ENCODE measurements at places on chromosomes 7 and 10.

GRCh38 chr10:24215196-24215595 is 6.3 kb downstream of the KIAA1217 start:
- DNase-seq: no peak

DNA sequence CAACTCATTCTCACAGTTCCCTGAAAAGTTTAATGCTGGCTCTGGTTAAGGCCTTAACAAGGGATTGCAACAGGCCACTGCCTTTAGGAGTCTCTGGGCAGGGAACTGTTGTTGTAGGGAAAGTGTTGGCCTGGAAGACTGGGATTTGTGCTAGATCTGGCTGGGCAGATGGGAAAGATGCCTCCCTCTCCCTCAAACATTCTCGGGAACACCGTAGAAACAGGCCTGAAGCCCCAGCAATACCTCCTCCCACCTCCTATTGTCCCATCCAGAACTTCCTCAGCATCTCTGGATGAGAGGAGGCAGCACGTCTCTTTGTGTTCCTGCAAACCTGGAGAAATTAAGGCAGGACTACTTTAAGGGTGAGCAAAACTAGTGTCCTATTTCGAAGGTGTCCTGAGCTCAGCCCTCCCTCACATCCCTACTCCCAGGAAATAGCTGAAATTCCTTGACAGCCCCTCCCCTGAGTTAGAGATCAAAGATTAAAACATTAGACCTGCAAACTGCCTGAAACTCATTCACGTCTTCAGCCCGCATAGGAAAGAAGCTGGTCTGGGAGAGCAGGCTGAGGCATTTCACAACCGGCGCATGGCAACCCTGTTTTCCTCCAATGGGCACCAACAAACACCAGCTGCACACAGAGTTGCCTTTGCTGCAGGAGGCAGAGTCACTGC is 10.9 kb upstream of the MAP3K8 start:
- DNase-seq: no peak

DNA sequence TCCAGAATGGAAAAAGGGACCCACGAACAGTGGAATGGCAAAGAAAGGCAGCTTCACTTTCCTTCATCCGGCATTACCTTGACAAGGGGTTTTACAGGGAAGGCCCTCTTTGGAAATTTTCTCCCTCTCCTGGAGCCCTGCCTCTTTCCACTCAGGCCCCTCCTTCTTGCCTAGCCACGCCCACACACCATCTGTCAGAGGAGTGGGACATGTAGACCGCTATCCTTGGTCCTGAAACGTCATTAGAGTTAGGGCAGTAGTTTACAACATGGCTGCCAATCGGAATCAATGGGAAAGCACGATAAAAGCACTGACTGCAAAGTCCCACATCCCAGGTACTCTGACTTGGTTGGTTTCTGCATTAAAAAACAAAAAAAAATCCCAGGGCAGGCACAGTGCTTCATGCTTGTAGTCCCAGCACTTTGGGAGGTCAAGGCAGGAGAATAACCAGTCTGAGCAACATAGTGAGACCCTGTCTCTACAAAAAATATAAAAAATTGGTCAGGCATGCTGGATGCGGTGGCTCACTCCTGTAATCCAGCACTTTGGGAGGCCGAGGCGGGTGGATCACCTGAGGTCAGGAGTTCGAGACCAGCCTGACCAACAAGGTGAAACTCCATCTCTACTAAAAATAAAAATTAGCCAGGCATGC is 96.4 kb downstream of the MARCHF5 start:
- peak; percentile 49 for DNase-seq

GRCh38 chr10:58782876-58783851 is 270.5 kb downstream of the BICC1 start:
- peak; percentile 38 for DNase-seq

- no peak for DNase-seq
Measured at GRCh38 chr10:77377678-77378352, 259.8 kb downstream of the KCNMA1 start.

DNA sequence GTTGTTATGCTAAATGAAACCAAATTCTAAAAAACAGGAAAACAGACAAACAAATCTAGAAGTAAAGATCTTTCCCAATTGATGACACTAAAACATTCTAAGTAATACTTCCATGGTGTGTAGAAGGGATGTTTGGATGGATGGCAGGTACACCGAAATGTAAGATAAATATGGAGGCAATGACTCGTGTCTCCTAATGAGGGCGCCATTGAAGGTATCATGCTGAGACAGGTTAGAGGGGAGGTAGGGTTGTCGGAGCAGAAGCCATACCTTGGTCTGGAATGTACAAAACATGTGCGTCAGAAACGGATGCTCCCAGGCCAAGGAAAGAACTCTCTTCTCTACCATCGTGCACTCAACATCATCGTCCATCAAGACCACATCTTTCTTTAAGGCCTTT is 101.4 kb downstream of the PRKCQ start:
- DNase-seq: no peak

DNA sequence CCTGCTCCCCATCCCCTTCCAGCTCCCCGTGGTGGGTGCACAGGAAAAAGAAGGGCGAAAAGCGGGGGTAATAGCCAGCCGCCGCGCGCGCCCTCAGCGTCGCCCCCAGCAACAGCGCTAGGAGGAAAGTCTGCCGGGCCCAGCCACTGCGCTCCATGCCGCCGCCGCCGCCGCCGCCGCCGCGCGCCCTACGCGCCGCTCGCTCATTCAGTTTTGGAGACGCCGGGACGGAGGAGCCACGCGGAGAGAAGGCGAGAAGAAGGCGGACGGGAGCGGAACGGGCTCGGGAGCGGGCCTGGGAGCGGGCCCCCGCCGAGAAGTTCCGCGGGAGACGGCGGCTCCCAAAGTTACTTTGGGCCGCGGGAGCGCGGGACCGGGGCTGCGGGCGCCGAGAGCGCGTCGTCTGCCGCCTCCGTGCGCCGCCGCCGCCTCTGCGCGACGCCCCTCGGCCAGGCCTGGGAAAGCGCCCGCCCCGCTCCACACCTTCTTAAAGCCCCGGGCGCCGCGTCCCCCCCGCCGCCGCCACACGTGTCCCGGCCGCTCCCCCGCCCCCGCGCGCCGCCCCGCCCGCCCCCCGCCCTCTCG is at the start of gene RELN:
Gene RELN (minus strand): TSS at position 459 of the 585 bp plus-strand sequence. CDS start 302 bp downstream, at position 157.
- DNase-seq: no peak

DNA sequence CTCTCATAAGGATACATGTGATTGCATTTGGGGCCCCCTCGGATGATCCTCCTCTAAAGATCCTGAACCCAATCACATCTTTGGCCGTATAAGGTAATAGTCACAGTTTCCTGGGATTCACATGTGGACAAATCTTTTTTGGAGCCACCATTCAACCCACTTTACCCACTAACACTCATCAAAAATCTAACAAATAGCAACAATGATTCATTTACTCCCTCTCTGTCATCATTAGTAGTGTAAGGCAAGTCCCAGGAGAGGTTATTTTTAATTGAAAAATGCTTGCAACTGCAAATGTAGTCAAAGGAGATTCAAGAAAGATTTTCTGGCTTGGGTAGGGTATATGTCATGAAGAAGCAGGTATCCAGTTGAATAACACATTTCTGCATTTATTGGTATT is 9.9 kb upstream of the SMKR1 start:
- no peak for DNase-seq

DNA sequence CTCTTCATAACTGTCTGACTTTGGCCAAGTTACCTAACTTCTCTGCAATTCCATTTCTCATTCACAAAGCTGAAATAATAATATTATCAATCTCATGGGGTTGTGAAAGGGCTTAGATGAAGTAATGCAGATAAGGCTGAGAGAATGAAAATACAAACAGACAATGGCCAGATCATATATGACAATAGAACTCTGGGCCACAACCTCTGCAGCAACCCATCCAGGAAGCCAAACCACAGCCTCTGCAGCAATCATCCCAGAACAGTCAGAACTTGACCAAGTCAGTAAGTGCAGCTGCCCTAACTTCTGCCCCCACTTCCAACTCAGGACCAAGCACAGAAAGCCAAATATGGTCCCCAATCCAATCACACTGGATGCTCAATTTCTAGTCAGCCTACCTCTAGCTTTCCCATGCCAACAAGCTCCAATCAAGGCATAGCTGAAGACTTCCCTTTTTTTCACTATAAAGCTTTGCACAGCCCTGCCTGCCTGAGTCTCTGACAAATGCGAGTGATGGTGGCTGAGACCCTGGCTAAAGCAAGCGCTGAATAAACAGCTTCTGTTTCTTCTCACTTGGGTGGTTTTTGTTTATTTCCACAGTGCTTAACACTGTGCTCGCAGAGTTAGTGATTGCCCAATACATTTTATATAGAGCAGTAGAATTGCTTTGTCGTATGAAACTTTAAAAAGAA is 34.8 kb upstream of the TNPO3 start:
- no peak for DNase-seq

- DNase-seq: no peak
Measured at GRCh38 chr10:53537508-53537907, 764.9 kb upstream of the MBL2 start.

DNA sequence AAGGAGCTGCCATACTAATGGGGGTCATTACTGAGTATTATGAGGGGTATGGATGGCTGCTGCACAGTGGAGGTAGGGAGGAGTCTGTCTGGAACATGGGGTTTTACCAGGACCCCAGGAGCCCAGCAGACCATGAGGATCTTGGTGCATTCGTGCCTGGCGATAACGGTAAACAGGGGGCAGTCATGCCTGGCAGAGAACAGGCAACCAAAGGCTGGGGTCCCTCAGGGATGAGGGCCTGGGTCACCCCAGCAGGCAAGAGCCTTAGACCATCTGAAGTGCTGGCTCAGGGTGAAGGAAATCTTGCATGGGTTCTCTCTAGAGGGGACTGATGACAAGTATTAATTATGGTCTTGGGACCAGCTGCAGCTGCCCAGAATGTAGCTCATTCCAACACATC is 46.1 kb downstream of the MYL10 start:
- DNase-seq: no peak

DNA sequence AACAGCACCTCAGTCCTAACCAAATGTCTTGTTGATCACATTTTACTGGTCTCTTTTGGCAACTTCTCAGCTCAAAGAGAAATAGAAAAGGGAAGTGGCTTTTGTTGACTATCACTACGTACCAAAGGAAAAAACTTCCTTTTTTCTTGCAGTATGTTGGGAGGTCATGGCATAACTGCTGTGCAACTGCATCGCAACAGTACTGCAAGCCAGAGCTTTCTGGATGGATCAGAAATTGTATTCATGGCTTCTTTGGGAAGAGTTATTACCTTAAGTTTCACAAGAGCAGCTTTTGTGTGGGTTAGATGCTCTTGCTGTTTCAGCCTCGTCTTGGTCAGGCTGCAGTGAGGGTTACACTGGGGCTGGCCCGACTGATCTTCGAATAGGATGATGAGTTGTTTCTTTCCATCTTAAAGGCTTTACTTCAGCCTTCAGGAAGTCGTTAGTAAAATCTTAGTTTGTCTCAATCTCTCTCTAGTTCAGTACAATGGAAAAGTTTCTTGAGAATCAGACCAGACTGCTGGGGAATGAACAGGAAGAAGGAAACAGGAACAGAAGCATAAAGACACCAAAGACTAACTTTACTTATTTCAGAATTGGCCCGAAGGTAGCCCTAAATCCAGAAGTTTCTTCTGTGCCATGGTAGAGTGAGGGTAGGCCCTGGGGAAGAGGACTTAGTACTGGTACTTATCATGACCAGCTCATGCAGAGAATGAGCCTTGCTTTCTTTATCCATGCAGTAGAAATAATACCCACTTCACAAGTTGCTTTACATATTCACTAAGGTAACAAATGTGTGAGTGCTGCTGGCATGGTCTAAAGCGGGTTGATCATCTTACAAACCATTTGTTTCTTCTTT is 153.6 kb downstream of the CELF2 start:
- DNase-seq: no peak

- DNase-seq: no peak
Measured at GRCh38 chr7:78139335-78139734, 340.8 kb downstream of the PHTF2 start.

DNA sequence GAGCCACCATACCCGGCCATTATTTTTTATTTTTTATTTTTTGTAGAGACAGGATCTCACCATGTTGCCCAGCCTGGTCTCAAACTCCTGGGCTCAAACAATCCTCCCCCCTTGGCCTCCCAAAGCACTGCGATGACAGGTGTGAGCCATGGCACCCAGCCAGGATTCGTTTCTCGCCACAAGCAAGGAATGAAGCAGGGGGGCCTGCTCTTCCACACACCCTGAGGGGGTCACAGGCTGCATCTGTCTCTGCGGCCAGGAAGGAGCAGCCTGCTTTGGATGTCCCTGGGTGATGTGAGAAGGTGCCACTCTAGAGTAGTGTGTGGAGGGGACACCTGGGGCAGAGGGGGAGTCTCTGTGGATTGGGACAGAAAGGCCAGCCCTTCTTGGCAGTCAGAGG is 61.3 kb upstream of the TNRC18 start:
- no peak for DNase-seq

GRCh38 chr7:2882111-2882510 is 38.0 kb upstream of the GNA12 start:
- DNase-seq: no peak

DNA sequence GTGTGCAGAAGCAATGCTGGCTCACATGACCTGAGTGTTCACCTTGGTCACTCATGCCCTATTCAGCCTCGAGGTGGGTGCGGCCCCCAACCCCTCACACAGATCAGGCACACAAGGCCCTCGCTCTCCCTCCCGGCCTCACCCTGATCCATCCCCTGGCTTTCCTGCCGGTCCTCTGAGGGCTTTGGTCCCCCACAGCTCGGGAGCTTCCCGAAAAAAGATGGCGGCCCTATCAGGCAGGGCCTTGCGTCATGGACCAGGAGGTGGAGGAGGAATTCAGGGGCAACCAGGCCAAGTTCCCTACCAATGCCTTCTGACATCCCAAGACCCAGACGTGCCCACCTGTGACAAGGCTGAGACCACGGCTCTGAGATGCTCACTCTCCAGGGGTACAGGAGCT is 43.7 kb upstream of the DNAAF5 start:
- DNase-seq: no peak

- no peak for DNase-seq
Measured at GRCh38 chr10:9294865-9295264, 1240.4 kb downstream of the GATA3 start.

GRCh38 chr7:128247640-128248194 is 6.6 kb downstream of the LEP start:
- no peak for DNase-seq

DNA sequence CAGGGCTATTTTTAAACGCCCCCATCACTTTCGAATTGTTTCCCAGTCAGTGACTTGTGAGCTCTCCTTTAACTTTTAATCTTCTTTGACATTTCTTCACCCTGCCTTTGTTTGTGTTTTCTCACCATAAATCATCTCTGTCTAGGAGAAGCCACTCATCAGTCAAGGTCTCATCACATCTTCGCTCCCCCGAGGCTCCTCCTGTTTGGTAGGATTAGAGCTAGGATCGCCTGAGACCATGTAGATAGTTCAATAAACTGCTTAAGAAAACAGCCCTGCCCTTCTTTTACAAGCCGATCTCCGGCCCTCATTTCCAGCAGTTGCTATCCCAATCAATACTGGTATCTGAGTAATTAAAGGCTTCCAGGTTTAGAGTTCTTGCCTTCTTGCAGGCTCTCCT is 472.8 kb upstream of the ADARB2 start:
- DNase-seq: no peak

DNA sequence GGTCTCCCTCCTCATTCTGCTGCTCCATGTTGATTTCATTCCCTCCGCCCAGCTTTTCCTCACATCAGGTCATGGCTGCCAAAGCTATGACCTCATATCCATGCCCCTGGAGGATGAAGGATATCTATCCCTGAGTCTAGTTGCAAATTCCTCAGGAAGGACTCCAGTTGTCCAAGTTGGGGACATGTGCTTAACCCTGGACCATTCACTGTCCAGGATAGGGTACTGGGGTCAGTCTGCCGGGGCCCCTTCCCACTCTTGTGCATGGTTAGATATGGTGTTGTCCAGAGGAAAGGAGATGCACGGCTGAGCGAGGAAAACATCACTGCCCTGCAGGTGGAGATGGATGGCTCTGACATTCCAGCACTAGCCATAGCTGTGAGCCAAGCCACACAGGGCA is 51.9 kb upstream of the COMTD1 start:
- no peak for DNase-seq

Data from astrocyte of the cerebellum (primary cell).